Astrocyte (in vitro differentiated cells and primary cell): ENCODE measurements at places on chromosomes 3 and 15. TPM values are rescaled to one million over a fixed set of nuclear protein-coding genes. Genes with fewer than 3 reads are reported as not detected.

DNA sequence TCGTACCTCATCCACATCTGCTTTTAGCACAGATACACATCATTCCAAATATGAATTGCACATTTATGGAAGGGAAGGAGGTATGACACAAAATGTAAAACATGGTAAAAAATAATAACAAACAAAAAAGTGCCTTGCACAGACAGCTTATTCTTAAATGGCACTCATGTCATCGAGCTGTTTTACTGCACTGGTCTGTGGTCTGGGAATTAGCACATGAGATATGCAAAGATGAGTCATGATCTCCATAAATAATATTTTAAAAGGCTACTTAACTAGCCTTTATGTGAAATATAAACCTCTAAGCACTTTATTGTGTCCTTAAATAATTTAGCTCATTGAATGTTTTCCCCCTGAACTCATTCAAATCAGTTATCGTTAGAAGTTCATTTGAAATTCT is 142.2 kb upstream of the ZNF385D start:
- H3K27me3 ChIP-seq, result no peaks in the 10 kb centered on the region
- no peaks in the 10 kb centered on the region for H3K36me3 ChIP-seq
- H3K4me3 ChIP-seq, result no peak overlapping the region
- H3K4me1 ChIP-seq, result peaks cover 3% of the 10 kb centered on the region
- DNase-seq, result peak; percentile 59

- no peak overlapping the region for H3K4me3 ChIP-seq
- H3K27me3 ChIP-seq, result peaks cover 4% of the 10 kb centered on the region
- no peak overlapping the region for H3K27ac ChIP-seq
- no peaks in the 10 kb centered on the region for H3K4me1 ChIP-seq
These were observed 57.6 kb upstream of the BCL6 start for GRCh38 chr3:187802928-187803259.

DNA sequence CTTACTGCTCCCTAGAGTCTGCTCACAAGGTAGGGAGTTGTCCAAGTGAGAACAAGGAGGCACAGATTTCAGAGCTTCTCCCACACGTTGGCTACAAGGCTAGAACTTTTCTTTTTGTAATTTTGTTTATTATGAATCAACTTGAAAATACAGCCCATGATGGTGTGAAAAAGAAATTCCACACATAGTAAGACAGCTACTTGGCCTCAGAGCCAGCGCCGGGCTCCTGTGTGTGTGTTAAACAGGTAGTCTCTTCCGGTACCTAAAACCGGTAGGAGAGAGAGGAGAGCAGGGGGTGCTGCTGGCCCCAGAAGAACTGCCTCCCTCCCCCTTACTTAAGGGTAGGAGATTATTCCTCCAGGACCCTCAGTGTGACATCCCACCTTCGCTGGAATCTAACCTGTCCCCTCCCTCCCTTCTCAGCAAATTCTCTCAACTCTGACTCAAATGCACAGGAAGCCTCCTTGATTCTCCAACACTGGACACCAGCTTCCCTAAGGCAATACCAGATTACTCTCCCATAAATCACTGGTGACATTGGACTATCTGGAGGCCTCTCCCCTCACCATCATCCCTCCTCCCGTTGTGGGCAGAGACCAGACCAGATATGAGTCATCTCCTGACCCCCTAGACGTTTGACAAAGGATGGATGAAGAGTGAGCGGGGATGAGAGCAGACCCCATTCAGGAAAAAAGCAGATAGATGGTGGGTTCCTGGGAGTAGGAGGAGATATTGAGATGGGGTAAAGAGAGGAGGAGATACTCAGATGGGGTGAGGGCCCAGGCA is 4.5 kb upstream of the IP6K1 start:
- H3K36me3 ChIP-seq, result no peaks in the 10 kb centered on the region
- H3K27ac ChIP-seq, result no peak overlapping the region
- no peak for DNase-seq
- H3K4me3 ChIP-seq, result no peak overlapping the region
- H3K27me3 ChIP-seq, result no peaks in the 10 kb centered on the region

DNA sequence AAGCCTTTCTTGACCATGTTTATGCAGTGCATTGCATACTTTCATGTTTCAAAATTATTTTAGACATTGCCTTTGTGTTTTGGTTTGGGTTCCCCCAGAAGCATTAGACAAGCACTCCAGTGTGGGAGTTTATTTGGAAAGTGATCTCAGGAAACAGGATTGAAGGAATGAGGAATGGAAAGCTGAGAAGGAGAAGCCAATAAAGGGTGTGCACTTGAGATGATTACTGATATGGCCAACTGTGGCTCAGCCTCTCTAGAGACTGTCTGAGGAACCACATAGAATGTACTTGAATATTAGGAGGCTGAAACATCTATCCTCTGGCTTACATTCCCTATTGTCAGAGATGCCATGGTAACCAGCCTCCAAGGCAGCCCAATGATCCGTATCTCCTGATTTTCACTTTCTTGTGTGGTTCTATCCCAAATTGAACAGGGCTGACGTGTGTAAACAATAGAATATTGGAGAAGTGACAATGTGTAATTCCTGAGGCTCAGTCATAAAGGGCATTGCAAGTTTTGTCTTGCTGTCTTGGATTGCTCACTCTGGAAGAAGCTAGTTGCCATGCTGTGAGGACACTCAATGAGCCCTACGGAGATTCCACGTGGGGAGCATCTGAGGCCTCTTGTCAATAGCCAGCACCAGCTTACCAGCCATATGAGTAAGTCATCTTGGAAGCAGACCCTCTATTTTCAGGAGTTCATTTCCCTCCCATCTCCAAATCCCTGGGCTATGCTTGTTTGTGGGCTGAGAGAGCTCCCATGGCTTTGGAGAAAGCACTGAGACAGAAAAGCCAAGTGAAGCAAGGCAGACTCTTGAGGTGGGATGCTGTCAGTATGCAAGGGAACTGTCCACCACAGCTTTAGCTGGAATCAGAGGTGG is 84.7 kb downstream of the SCN11A start:
- H3K27ac ChIP-seq, result no peak overlapping the region
- H3K4me3 ChIP-seq, result no peak overlapping the region
- DNase-seq, result no peak
- H3K4me1 ChIP-seq, result no peaks in the 10 kb centered on the region
- H3K36me3 ChIP-seq, result no peaks in the 10 kb centered on the region
- H3K27me3 ChIP-seq, result no peaks in the 10 kb centered on the region

The DAZL gene
- total RNA-seq, result not detected in 2 replicates

- H3K36me3 ChIP-seq, result no peaks in the 10 kb centered on the region
- peak; percentile 12 for DNase-seq
- no peak overlapping the region for H3K4me3 ChIP-seq
- H3K27ac ChIP-seq, result no peak overlapping the region
- no peaks in the 10 kb centered on the region for H3K4me1 ChIP-seq
These were observed 176.3 kb downstream of the STT3B start for GRCh38 chr3:31709005-31709404.

The RTP1 gene
- not detected in 2 replicates for total RNA-seq

GRCh38 chr15:81363276-81363675 is 10.7 kb downstream of the TMC3 start:
- H3K27ac ChIP-seq, result no peak overlapping the region
- H3K4me1 ChIP-seq, result no peaks in the 10 kb centered on the region
- no peak for DNase-seq
- H3K36me3 ChIP-seq, result no peaks in the 10 kb centered on the region

- H3K4me1 ChIP-seq, result no peaks in the 10 kb centered on the region
- DNase-seq, result no peak
- H3K27me3 ChIP-seq, result no peaks in the 10 kb centered on the region
These were observed 54.2 kb upstream of the RBMS3 start for GRCh38 chr3:29226706-29227105.

DNA sequence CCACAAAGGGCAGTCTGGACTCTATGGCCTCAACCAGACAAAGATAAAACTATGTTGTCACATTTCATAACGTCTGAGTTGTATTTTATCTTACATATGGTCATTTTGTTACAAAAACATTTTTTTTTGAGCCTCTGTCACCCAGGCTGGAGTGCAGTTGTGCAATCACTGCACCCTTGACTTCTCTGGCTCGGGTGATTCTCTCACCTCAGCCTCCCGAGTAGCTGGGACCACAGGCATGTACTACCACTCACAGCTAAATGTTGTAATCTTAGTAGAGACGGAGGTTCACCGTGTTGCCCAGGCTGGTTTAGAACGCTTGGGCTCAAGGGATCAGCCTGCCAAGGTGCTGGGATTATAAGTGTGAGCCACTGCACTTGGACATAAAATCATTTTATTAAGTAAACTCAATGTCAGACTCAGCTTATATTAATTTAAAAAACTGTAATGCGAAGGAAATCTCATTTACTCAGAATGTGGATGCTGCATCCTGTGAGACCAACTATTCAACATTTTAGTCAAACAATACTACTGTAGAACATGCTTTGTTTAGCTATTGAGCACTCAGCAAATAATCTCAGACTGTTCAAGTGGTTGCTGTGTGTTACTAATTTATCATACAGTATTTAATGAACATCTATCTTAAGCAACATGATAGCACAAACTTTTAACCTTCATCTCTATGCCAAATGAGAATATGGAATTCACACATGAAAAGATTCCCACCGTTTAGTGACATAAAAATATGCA is 209.2 kb downstream of the TBL1XR1 start:
- no peaks in the 10 kb centered on the region for H3K36me3 ChIP-seq
- DNase-seq, result peak; percentile 66
- H3K27me3 ChIP-seq, result no peaks in the 10 kb centered on the region
- H3K4me1 ChIP-seq, result peaks cover 5% of the 10 kb centered on the region

DNA sequence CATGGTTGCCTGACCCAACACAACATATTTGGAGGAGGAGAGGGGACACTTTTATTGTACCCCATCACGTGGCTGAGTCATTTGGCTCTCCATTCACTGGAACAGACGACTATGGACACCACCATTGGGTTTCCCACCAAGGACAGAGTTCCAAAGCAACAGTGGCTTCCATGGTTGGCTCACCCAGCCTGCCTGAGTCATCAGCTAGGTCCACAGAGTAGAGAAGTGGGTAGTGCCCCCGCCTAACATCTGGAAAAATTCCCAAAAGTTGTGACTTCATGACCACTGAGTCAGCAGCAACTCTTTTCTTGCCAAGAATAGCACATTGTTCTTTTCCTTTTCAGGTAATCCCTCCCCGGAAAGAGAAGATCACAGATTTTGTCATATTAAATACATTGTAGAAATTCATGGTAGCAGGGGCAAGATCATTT is 3.0 kb upstream of the PPP1R2 start:
- no peaks in the 10 kb centered on the region for H3K27me3 ChIP-seq
- DNase-seq, result peak; percentile 83
- no peak overlapping the region for H3K4me3 ChIP-seq
- peak overlapping the region; percentile 42 for H3K27ac ChIP-seq
- peaks cover 18% of the 10 kb centered on the region for H3K4me1 ChIP-seq

- H3K4me3 ChIP-seq, result no peak overlapping the region
- no peak for DNase-seq
- H3K36me3 ChIP-seq, result no peaks in the 10 kb centered on the region
- no peaks in the 10 kb centered on the region for H3K4me1 ChIP-seq
- peaks cover 16% of the 10 kb centered on the region for H3K27me3 ChIP-seq
These were observed 119.1 kb downstream of the ADCY5 start for GRCh38 chr3:123329636-123330340.

The GHSR gene
- total RNA-seq, result not detected in 2 replicates

- peaks cover 39% of the 10 kb centered on the region for H3K4me1 ChIP-seq
- DNase-seq, result peak; percentile 96
- no peaks in the 10 kb centered on the region for H3K36me3 ChIP-seq
These were observed 15.9 kb upstream of the SMAD3 start for GRCh38 chr15:67049351-67050044.

The TMEM158 gene
- 11.5 and 14.1 TPM in 2 replicates for total RNA-seq

The HRG gene
- total RNA-seq, result not detected in 2 replicates

The IRAK2 gene
- 2.0 and 2.1 TPM in 2 replicates for total RNA-seq

DNA sequence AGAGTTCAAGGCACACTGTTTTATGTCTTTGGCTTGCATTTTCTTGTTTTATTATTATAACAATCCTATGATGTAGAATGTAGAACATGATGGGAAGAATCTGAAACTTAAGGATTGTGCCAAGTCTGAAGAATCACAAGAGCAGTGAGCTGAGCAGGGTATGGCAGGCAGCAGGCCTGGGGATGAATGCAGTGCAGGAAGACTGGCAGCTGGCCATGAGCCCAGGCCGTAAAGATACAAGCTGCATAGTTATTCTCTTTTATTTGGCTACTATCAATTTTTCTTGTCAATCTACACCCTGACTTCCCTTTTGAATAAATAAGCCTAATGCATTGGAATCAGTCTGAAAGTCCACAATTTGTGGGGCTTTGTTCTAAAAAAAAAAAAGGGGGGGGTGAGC is 89.6 kb upstream of the ARPP21 start:
- no peaks in the 10 kb centered on the region for H3K36me3 ChIP-seq
- no peak for DNase-seq
- no peak overlapping the region for H3K4me3 ChIP-seq
- no peaks in the 10 kb centered on the region for H3K27me3 ChIP-seq
- H3K27ac ChIP-seq, result no peak overlapping the region

The IL12A gene
- 2.9 and 3.0 TPM in 2 replicates for total RNA-seq

The GADL1 gene
- total RNA-seq, result 0.09 TPM in 1 of 2 replicates, not detected in the other

The KIF15 gene
- total RNA-seq, result 0.82 and 1.5 TPM in 2 replicates

The THBS1 gene
- total RNA-seq, result 720 and 820 TPM in 2 replicates

DNA sequence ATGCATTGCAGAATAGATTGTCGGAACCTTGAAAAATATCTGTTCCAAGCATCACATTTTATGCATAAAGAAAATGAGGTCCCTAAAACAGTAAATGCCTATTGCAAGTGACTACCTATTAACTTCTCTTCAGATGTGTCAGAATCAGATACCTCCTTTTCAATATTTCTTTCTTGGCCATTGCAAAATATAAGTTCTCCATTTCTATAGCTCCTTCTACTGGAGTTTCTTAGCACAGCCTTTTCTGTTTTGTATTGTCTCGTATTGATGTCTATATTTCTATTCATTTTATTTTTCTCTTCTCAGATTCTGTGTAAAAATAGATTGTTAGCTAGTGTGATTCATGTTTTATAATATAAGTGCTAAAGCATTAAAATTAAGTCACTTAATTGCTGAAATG is 63.4 kb downstream of the PPARG start:
- no peaks in the 10 kb centered on the region for H3K4me1 ChIP-seq
- no peak for DNase-seq
- no peak overlapping the region for H3K4me3 ChIP-seq

GRCh38 chr3:107977221-107978130 is 113.4 kb downstream of the CD47 start:
- H3K4me1 ChIP-seq, result no peaks in the 10 kb centered on the region
- no peak overlapping the region for H3K4me3 ChIP-seq
- no peaks in the 10 kb centered on the region for H3K36me3 ChIP-seq
- no peak overlapping the region for H3K27ac ChIP-seq

The ANKUB1 gene
- total RNA-seq, result not detected in 2 replicates

The LRTM1 gene
- not detected in 2 replicates for total RNA-seq

DNA sequence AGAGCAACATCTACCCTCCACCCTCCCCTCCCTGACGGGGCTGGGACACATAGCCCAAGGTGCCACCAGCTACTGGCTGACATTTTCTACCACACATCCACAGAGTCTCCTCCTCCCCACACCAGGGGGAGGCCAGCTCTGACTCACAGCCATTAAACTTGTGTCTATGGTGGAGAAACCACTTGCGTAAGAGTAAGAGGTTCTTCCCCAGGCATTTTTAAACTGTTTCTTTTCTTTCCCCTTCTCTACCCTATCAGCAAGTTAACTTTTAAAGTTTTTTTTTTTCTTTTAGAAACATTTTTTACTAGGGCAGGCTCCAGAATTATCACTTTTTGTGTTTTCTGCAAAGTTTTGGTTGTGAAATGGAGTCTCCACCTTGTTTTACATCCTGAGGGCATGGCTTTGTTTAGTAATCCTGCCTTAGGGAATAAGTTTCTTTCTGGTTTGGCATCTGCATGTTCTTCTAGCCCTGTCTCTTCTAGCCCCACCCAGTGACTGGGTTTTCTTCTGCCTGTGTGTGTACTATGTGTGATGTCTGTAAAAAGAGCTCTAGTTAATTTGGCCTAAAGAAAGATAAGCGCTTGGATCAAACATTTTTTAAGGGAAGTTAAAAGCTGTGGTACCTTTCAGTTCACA is 148.8 kb upstream of the GADL1 start:
- H3K27ac ChIP-seq, result no peak overlapping the region
- DNase-seq, result no peak
- no peak overlapping the region for H3K4me3 ChIP-seq
- H3K4me1 ChIP-seq, result peaks cover 9% of the 10 kb centered on the region
- no peaks in the 10 kb centered on the region for H3K36me3 ChIP-seq
- H3K27me3 ChIP-seq, result no peaks in the 10 kb centered on the region
